ENCODE measurements at places on chromosomes 11 and 22. TPM values are rescaled to one million over a fixed set of nuclear protein-coding genes. Genes with fewer than 3 reads are reported as not detected.

Gene APOL4
- total RNA-seq: 0.38 TPM

Gene HEPN1
- total RNA-seq: not detected

Gene PLEKHB1
- 1.1 TPM for total RNA-seq

Gene DBX1
- total RNA-seq: not detected

Gene TYR
- not detected for total RNA-seq

Gene UCP2
- total RNA-seq: 0.56 TPM

Gene SCGB1A1
- total RNA-seq: not detected

Gene OR5A2
- total RNA-seq: not detected

Gene KDELR3
- 147 TPM for total RNA-seq

Gene PPP2R5B
- total RNA-seq: 12.7 TPM

Gene LDHAL6A
- not detected for total RNA-seq

Gene PRPF19
- total RNA-seq: 54.1 TPM

Gene BDNF
- 42.4 TPM for total RNA-seq

Gene CARD18
- not detected for total RNA-seq

Gene CDC42EP1
- total RNA-seq: 9.8 TPM

Gene OR52N4
- not detected for total RNA-seq

Gene FHIP1B
- total RNA-seq: 10.1 TPM

Gene MMP13
- total RNA-seq: not detected

Gene PTH
- not detected for total RNA-seq

Gene MRGPRD
- total RNA-seq: not detected

Gene GAL3ST1
- total RNA-seq: not detected

Gene LRRN4CL
- 9.6 TPM for total RNA-seq

Gene SWAP70
- 55.6 TPM for total RNA-seq

Gene IL18
- under 0.01 TPM for total RNA-seq

Gene PGA4
- total RNA-seq: not detected

Gene ARHGAP20
- total RNA-seq: 2.3 TPM

Gene POU2AF1
- not detected for total RNA-seq

Gene ANO9
- not detected for total RNA-seq

Gene ARHGEF17
- 42.0 TPM for total RNA-seq

Gene NPAS4
- not detected for total RNA-seq

Gene GRAMD1B
- 13.8 TPM for total RNA-seq

Gene ASCL3
- not detected for total RNA-seq

Gene KCNQ1OT1
- 1.5 TPM for total RNA-seq

Gene INPP5J
- total RNA-seq: under 0.01 TPM

Gene NCAM1
- 0.58 TPM for total RNA-seq

Gene PCF11
- total RNA-seq: 38.6 TPM

Gene TKFC
- 18.8 TPM for total RNA-seq

Gene NAT10
- 14.4 TPM for total RNA-seq

Gene KCNQ1
- total RNA-seq: not detected

Gene OSBP
- 29.1 TPM for total RNA-seq

Gene OR5L1
- not detected for total RNA-seq

Gene ANGPTL5
- 0.28 TPM for total RNA-seq

Gene OR2AT4
- not detected for total RNA-seq

Gene VSIG10L2
- not detected for total RNA-seq

Gene C11orf21
- total RNA-seq: not detected

Gene WNT7B
- 0.58 TPM for total RNA-seq

Gene ARHGAP42
- total RNA-seq: 13.0 TPM

Gene CCDC134
- 7.9 TPM for total RNA-seq

Gene PKNOX2
- 0.38 TPM for total RNA-seq

Gene PRR33
- total RNA-seq: not detected

Gene TRIM49
- total RNA-seq: not detected

Gene RFPL1
- not detected for total RNA-seq

Gene CHKA
- 4.6 TPM for total RNA-seq

Measured in regular cardiac myocyte (primary cell).